ENCODE measurements at places on chromosomes 1 and 21. TPM values are rescaled to one million over a fixed set of nuclear protein-coding genes. Genes with fewer than 3 reads are reported as not detected.

DNA sequence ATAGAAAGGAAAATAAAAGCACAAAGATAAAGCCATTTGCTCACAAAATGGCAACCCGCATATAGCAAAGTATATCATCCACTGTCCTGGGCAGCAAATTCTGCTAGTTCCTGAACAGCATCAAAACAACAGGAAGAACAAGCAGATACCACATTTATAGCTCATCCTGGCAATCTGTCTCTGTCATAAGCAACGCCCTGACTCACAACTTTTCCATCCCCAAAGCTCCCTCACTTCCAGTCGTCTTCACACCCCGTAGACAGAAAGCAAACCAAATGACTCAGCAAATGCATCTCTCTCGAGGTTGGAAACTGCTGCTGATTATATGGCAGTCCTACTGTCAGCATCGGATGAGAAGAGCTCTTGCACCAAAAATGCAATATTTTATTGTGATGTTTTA lies 65.8 kb downstream of the AK5 start:
- DNase-seq = no peak

DNA sequence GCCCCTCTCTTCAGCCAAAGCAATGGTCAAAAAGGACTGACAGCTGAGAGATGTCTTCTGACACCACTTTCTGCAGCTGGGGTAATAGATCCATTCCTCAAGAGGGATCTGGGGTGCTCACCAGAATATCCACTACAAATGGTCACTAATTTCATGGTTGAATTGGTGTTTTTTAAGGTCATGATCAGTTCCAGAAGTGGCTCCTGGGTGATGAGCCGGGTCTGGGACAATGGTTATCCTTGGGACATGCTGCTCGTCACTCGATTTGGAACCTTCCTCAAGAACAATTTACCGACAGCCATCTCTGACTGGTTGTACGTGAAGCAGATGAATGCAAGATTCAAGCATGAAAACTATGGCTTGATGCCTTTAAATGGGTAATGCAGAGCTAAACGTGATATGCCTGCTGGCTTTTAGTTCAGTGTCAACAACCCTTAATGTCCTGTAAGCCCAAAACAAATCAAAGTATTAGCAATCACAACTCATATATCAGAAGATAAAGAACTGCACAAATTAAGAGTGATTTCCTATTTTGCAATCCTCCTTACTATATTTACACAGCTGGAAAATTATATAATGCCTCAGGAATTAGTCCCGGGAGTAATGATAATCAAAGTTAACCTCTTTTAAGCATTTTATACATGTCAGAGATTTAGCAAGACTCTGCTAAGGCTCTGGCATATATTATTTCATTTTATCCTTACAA lies 20.1 kb downstream of the FMO3 start:
- DNase-seq = no peak

- DNase-seq = no peak
Measured at GRCh38 chr1:94538243-94538827, 3.2 kb downstream of the F3 start.

DNA sequence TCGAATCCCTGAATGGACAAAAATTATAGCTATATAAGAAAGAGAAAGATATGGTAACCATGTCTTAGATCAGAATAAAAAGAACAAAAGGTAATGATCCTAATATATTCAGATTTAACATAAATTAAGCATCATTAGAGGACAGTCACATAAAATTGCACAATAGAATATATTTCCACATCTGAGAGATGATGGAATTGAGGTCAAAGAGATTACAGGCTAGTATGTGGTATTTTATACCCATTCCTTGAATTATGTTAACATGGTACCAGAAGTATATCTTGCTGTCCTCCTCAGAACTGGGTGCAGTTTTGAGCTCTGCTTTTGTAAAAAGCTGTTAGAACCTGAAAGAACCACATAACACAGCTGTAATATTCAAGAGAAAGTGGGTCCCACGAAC lies 245.6 kb upstream of the HOOK1 start:
- DNase-seq = no peak

DNA sequence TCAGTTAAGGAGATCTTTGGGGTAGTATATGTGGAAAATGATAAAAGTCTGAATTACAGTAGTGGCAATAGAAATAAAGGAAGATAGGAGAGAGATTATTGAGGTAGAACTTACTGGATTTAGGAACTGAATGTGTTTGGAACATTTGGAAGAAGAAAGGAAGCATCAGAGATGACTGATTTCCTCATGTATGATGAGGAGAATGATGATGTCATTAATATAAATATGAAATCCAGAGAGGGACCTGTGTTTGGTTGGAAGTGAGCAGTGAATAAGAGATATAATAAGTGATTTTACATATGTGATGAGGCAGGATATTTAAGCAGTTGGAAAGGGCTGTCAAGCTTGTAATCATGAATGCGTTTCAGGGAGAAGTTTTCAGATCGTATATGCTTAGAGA lies 86.3 kb downstream of the SYT14 start:
- DNase-seq = no peak

DNA sequence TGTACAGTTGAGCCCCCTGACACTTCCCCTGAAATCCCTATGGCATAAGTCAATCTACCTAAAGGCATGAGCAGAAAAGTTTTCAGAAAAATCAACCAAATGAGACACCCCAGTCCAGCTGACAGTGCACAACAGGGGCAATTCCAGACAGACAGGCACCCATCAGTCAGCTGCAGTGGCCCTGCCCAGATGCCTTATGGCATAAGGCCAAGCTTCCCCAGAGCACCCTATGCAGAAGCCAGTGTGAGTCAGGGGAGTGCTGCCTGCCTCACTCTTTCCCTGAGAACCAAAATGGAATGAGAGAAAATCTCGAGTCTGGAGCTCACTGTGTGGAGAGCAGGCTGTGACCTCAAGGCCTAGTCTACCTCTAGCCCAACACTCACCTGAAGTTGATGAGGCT lies 38.1 kb downstream of the MRAP start:
- no peak for DNase-seq

GRCh38 chr1:43614211-43614610 lies 35.7 kb upstream of the KDM4A start:
- no peak for DNase-seq

The SPRR2G gene
- total RNA-seq = not detected

The NES gene
- 59.9 TPM for total RNA-seq

The SEMA4A gene
- total RNA-seq = 2.4 TPM
